ENCODE measurements at places on chromosomes 12 and 14.

DNA sequence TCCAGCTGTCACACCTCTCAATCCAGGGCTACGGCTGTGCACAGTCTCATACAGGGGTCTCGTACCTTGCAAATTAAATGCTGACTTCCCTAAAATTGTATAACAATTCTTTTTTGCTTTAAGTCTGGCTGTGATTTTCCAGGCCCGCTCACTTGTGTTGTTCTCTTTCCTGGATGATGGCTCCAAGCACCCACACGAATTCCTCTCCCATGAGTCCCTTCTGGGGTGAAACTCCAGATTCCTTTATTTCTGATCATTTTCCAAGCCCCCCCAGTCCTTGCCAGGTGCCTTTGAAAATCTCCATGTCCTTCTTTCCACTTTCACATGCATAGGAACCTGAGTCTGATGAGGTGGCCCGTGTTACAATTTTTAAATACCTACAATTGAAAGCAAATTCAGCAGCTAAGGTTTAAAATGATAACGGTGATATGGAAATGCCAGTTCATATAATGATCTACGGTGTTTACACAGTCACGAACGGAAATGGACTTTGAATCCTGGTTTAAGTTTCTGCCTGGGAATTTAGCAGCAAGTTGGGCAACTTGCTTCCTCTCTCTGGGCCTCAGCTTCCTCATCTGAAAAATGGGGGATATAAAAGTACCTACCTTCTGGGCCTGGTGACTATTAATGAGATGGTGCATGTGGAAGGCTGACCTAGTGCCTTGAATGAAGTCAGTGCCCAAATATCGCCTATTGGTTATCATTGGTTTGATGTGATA lies 85.5 kb downstream of the STAB2 start:
- no peak for DNase-seq

GRCh38 chr14:80862983-80863382 lies 78.6 kb downstream of the CEP128 start:
- DNase-seq: no peak

GRCh38 chr12:88860851-88861250 lies 280.6 kb upstream of the KITLG start:
- no peak for DNase-seq

GRCh38 chr12:94793191-94793595 lies 142.8 kb upstream of the TMCC3 start:
- DNase-seq: no peak

GRCh38 chr14:75338398-75338797 lies 59.8 kb downstream of the FOS start:
- no peak for DNase-seq

DNA sequence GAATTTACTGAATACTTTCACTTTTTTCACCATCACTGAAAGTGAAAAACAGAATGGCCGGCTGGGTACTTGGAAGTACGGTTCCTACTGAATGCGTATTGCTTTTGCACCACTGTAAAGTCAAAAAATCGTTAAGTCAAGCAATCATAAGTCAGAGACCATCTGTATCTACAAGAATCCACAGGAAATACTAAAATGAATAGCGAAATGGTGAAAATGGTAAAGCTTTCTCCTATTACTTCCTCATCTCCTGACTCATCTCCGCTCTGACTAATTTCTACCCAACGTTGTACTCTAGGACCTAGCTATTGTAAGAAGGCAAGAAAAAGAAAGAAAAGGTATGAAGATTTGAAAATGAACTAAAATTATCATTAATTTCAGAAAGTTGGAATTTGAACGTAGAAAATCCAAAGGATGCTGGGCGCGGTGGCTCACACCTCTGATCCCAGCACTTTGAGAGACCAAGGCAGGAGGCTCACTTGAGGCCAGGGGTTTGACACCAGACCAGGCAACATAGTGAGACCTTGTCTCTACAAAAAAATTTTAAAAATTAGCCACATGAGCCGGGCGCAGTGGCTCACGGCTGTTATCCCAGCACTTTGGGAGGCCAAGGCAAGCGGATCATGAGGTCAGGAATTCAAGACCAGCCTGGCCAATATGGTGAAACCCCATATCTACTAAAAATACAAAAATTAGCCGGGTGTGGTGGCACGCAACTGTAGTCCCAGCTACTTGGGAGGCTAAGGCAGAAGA lies 5.3 kb upstream of the CDCA4 start:
- DNase-seq: no peak

DNA sequence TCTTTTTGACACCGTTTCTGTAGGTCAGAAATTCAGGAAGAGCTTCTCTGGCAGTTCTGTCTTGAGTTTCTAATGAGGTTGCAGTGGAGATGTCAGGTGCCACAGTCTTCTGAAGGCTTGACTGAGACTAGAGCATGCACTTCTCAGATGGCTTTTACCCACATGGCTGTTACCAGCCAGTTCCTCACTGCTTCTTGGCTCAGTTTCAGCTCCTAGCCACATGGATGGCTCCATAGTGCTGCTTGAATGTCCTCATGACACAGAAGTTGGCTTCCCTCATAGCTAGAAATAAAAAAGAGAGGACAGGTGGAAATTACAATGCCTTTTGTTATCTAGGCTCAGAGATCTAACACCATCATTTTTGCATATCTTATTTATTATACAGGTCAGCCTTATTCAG lies 38.1 kb upstream of the SLC2A13 start:
- DNase-seq: no peak

GRCh38 chr12:6428326-6428725 lies 16.4 kb upstream of the CD27 start:
- no peak for DNase-seq

DNA sequence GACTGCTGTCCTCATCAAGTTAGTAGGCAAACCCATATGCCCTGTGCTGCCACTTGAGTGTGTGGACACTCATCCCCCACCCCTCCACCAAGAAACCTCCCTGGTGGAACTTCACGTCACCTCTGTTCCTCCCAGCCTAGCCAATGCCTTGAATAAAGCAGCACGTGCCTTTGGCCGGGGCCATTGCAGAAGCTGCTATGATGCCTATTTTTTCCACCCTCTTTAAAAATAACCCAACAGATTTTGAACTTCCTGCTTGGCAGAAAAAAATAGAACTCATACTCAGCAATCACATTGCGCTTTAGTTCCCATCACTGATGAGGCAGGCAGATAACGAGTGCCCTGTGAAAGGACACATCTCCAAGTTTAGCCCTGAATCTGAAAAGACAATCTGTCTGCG lies 23.1 kb upstream of the PWP1 start:
- no peak for DNase-seq

DNA sequence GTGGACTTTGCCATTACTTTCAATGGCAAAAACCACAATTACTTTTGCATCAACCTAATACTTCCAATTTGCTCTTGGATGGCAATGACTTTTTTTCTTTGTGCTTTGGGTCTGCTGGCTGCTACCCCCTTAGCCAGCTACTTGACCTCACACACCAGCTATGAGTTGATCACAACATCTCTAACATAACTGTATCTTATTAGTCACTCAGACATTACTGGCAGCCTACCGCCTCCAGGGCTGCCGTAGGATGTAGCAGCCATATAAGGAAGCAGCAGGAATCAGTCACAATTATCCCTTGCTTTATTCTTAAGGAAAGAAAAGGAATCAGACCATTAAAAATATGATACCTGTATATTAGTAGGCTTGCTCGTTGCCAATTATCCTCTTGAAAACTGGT lies 260.5 kb downstream of the ADAMTS20 start:
- DNase-seq: no peak
